ENCODE measurements at places on chromosomes 4 and X.

- peak; percentile 11 for DNase-seq
These were observed 13.1 kb upstream of the SLC9B1 start for GRCh38 chr4:103032574-103032973.

DNA sequence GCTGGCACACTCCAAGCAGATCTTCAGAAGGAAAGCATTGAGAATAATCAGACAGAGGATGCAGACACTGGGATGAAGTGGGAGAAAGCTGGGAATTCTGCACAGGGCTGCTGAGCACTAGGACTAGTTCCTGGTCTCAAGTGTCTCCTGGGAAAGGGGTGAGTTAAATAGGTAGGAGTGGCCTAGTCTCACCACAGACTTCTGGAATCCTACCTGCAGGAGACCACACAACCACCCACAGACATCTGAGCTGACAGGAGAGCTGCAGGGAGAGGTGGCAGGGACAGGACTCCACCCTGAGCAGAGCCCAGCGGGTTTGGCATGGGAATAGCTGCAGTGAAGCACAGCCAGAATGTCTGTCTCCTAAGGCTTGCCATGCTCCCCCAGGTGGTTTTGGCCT, 95.1 kb upstream of the GALNTL6 start:
- DNase-seq = no peak

DNA sequence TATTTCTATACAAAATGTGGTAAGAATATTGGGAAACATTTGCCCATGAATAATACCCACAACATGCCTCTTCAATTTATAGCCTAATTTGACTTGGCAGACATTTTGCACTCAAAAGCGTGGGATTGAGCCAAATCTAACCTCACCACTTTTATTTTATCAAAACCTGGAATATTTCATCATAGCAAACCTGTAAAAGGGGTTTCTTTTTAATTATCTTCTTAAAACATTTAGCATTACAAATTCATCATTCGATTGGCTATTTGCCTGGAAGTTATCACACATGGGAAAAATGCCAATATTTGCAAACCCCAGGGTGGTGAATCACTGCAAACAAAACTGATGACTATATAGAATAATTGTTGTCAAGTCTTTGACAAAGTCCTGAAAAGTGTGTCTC, 56.2 kb downstream of the VCX3B start:
- DNase-seq = no peak

DNA sequence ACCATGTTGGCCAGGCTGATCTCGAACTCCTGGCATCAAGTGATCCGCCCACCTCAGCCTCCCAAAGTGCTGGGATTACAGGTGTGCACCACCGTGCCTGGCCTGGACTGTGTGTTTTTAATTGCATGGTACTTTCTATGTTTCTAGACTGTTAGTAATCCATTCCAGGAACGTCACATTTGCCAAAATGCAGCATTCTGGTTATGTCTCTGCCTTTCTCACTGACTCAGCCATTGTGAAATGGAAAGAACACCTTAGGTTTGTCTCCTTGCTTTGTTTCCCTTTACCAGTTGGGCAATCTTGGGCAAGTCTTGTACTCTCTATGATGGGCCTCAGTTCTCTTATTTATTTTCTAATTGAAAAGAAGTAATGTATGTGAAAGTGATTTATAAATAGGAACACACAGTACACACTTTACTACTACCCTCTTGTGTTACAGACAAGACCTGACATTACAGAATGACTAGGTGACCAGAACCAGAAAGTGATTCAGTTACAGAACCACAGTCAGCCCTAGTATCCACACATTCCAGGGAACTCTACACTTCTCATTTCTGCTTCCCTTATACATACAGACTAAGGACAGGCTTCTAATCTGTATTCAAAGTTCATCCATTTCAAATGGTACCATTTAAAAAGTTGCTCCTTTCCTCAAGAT, 187.1 kb downstream of the MGST2 start:
- no peak for DNase-seq

DNA sequence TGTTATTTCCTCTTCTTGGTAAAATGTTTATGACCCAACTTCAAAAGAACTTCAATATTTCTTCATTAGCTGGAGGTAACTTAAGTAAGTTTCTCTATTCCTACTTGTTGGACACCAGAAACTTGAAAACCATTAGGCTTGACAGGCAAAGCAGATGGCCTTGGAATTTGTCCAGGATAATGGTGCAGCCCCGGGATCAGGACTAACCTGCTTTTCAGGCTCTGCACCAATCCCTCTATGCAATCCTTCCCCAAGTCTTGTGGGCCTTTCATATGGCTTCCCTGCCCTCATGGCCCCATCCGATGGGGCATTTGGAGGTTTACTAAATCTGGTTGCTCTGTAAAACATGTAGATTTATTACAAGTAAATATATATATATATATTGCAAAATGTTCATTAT, 68.5 kb downstream of the SPINK2 start:
- DNase-seq = peak; percentile 7

GRCh38 chr4:3706565-3707422, 59.4 kb upstream of the ADRA2C start:
- DNase-seq = peak; percentile 82

- no peak for DNase-seq
These were observed 184.9 kb downstream of the FRAS1 start for GRCh38 chr4:78242071-78242470.

DNA sequence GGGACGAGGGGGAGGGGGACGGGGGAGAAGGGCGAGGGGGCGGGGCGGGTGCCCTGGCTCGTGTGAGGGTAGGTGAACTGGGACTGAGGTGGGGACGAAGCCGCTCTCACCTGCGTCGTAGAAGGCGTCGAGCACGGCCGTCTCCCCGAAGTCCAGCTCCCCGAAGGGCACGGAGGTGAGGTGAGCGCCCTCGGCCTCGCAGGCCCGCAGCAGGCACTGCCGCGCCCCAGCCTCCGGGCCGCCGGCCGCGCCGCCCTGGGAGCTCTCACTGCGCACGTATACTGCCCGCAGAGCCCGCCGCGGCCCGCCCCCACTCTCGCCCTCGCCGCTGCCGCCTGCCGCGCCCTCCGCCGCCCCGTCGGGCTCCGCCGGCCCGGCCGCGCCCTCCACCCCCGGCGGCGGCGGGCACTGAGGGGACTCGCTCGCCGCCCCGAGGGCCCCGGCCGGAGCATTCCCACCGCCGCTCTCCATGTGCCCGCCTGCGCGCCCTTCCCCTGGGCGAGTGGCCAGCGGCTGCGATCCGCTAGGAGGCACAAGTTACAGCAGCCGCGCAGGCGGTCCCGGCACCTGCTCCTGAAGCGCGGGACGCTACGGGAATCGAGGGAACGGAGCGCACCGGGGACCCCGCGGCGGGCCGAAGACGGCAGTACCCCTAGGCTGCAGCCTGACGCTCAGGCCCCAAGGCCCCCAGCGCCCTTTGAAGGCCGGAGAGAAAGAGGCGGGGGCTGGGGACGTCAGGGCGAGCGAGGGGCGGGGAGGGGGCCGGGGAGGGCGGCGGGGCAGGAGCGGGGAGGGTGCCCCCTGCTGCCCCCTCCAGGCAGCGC, at the start of gene MAP3K15:
Gene MAP3K15, minus strand, starts transcription at position 718 of the 824 bp plus-strand sequence. Its CDS starts 247 bp downstream, at position 471.
- DNase-seq = no peak

GRCh38 chrX:8424912-8425311, 39.7 kb upstream of the VCX3B start:
- no peak for DNase-seq
